Calu3 (cell line): ENCODE measurements at places on chromosomes 5 and 9.

GRCh38 chr5:175897285-175897684 is 25.9 kb downstream of the CPLX2 start:
- no peak for DNase-seq

DNA sequence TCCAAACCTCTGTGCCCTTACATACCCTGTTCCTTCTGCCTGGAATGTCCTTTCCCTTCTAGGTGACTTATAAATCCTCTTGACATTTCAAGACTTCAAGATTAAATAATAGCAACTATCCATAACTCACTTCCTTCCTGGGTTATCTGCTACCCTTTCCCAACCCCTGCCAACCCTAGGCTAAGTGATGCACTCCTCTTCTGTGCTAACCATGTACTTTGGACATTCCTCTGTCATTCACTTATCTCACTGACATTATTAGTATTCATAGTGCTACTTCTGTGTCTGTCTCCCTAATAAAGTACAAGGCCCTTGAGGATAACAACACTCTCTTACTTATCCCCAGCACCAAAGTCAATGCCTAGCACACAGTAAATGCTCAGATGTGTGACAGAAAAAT is 307.1 kb downstream of the ENC1 start:
- DNase-seq, result no peak

- no peak for DNase-seq
Observed at GRCh38 chr9:2269778-2270177, 254.6 kb downstream of the SMARCA2 start.

DNA sequence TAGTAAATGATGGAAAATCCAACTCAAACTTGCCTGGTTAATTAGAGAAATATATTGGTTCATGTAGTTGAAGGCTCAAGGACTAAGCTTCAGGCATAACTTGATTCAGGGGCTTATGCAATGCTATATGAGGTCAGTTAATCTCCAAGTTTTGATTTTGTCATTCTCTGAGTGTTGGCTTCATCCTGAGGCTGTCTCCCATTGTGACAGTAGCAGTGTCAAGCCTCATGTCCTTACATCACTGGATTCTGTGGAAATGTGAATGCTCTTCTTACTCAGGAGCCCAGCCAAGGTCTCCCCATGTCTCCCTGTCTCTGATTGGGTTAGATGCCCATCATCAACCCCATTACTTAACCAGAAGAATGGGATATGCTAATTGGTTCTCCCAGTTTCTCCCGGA is 44.4 kb upstream of the SNX2 start:
- no peak for DNase-seq

DNA sequence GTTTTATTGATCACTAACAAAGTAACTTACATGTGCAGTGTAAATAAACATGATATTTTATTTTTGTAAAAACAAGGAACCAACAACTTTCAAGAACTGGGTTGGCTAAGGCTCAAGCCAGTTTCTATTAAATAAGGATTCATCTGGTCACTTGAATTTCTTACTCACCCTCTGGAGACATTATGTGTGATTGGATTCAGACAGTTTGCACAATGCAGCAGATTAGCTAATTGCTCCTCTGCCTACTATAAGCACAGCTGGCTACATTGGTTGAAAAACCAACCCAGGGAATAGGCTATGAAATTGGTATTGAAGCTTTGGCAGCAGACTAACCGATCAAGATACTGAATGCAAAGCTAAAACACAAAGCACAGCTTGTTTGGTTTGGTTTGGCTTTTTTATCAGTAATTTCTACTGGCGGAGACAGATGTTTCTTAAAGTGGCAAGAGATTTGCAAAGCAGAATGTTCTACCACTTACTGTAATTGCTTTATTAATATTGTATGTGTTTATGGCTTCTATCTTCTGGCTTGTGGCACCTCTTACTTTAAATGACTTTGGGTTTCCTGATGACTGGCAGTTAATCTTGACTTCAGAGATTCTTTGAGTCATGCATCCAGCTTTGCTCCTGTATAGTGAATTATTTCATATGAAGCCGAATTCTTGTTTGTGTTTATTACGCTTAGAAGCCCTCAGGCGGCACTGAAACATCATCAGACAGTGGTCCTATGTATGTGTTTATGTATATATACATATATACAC is 231.5 kb downstream of the MPDZ start:
- no peak for DNase-seq

- no peak for DNase-seq
Observed at GRCh38 chr5:149113669-149114068, 27.6 kb upstream of the ABLIM3 start.

- DNase-seq, result no peak
Observed at GRCh38 chr5:156526081-156526925, 199.3 kb downstream of the SGCD start.

- DNase-seq, result no peak
Observed at GRCh38 chr5:150587016-150587415, 53.4 kb upstream of the SYNPO start.

GRCh38 chr9:99782962-99783718 is 38.5 kb upstream of the NR4A3 start:
- no peak for DNase-seq

- no peak for DNase-seq
Observed at GRCh38 chr9:113598883-113599282, 135.4 kb downstream of the RGS3 start.

- no peak for DNase-seq
Observed at GRCh38 chr5:39506211-39506610, 81.4 kb upstream of the DAB2 start.

DNA sequence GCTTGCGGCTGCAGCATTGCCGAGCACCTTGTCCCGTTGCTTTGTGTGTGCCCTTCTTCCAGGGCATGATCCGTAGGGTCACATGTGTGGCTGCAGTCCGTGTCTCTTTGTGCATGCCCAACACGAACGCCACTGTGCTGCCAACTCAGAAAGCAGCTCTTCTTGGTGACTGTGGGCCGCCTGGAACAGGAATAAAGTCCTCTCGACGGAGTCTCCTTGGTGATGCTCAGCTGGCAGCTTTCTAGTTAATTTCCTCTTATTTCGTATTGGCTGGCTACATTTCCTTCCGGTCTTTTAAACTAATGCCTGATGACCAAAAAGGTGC is 5.8 kb downstream of the EXOC3 start:
- no peak for DNase-seq

DNA sequence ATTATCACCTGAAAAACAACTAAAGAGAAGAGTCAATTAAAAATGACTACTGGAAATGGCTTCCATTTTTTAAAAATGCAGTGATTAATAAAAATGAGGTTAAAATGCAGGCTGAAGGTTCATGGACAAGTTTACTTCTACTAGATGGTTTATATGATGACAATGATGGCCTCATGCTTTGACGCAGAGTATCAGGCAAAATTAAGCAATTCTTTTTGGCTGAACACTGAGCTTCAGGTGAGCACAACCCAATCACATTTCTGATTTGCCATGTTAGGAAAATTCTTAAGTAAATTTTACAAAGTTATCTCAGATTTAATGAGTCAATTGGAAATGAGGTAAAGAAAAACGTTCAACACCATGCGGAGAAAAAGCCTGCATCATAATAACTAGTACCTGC is 22.3 kb downstream of the DMGDH start:
- no peak for DNase-seq
